ENCODE measurements at places on chromosomes 12 and 14.

DNA sequence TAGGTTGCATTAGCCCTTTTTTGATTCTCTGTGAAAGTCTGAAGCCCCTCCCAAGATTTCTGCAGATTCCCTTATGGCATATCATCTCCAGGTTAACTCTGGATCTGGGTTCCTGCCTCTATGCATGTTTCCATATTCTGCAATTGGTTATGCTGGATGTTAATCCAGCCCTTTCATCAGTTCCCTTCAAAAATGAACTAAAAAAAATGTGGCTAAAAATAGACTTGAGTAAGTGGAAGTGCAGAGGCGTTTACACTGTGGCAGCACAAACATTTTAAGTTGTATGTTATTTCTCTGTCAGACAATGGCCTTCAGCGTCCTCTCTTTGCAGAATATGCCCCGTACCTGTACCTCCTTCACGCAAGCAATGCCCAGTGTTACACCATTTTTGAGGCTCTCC, 11.4 kb downstream of the MGST1 start:
- no peaks in the 10 kb centered on the region for H3K36me3 ChIP-seq
- no peaks in the 10 kb centered on the region for H3K27me3 ChIP-seq
- no peak overlapping the region for H3K4me3 ChIP-seq
- H3K27ac ChIP-seq, result no peak overlapping the region

DNA sequence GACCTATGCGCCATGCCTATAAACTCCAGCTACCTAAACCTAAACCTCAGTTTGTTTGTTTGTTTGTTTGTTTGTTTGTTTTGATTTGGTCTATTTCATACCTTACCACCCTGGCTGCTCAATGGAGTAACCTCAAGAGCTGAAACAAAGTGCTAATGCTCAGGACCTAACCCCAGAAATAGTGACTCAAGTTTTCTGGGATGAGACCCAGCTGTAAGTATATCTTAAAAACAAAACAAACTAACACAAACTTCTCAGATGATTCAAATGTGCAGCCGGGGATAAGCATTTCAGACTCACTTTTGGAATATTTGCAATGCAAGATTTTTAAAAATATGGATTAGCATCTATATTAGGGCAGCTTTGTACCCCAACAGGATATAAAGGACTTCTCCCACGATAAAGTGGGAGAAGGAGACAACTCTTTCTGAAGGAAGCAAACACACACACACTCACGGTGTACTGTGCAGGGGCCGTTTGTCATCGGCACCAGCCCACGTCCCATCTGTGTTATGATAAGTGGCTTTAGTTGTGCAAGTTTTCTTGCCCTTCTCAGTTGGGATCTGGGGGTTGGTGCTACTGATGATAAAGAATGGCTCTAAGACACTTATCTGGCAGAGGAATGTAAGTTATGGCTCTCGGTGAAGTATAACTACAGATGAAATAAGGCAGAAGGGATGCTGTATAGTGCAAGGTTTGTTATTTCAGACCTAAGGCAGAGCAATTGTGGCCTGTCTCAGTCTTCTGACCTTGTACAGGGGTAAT, 516.7 kb upstream of the TMEM132C start:
- no peaks in the 10 kb centered on the region for H3K36me3 ChIP-seq
- no peak for DNase-seq
- no peaks in the 10 kb centered on the region for H3K4me1 ChIP-seq
- H3K4me3 ChIP-seq, result no peak overlapping the region

DNA sequence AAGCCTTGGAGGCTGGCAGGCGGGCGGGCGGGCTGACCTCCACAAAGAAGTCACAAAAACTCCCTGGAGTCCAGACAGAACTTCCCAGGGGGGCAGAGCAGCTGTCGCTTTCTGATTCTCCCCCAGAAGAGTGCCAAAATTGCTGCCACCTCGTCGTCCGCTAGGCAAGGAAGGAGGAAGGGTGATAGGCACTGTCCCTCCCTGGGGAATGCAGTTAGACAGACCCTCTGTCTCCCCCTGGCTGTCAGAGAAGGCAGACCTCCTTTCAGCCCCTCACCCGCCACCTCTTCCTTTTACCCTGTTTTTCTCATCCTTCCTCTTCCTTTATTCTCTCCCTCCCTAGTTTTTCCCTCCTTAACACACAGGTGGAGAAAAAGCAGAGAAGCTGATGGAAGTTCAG, 18.7 kb downstream of the GRIN2B start:
- H3K4me3 ChIP-seq, result no peak overlapping the region
- no peaks in the 10 kb centered on the region for H3K27me3 ChIP-seq
- no peaks in the 10 kb centered on the region for H3K36me3 ChIP-seq
- no peak for DNase-seq
- no peak overlapping the region for H3K27ac ChIP-seq

GRCh38 chr14:103488071-103488470, 34.6 kb downstream of the CKB start:
- H3K27ac ChIP-seq, result no peak overlapping the region
- peaks cover 1% of the 10 kb centered on the region for H3K4me1 ChIP-seq
- DNase-seq, result no peak

DNA sequence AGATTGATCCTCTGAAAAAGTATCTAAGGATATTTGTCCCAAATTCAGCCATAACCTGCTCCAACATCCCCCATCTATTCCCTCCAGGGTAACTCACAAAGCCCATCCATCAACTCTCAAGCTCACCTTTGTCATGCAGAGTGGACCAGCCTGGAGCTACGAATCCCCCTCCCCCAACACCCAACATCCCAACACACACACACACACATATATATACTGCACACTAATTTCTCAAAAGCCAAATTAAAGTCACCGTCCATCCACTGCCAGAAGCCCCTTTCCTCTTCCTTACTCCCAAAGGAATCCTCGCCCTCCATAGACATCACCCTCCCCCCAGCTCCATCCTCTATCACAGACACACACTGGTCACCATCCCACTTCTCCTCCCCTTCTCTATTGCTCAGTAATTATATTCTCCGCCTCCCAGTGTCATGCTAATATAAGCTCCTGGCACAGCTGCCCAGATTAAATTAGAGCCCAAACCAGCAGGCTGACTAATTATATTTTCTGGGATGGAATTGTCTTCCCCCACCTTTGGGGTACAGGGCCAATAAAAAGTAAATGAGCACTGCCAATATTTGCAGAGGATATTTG, 13.5 kb upstream of the TESPA1 start:
- H3K4me1 ChIP-seq, result no peaks in the 10 kb centered on the region
- no peak for DNase-seq
- no peaks in the 10 kb centered on the region for H3K27me3 ChIP-seq
- no peaks in the 10 kb centered on the region for H3K36me3 ChIP-seq
- no peak overlapping the region for H3K27ac ChIP-seq

DNA sequence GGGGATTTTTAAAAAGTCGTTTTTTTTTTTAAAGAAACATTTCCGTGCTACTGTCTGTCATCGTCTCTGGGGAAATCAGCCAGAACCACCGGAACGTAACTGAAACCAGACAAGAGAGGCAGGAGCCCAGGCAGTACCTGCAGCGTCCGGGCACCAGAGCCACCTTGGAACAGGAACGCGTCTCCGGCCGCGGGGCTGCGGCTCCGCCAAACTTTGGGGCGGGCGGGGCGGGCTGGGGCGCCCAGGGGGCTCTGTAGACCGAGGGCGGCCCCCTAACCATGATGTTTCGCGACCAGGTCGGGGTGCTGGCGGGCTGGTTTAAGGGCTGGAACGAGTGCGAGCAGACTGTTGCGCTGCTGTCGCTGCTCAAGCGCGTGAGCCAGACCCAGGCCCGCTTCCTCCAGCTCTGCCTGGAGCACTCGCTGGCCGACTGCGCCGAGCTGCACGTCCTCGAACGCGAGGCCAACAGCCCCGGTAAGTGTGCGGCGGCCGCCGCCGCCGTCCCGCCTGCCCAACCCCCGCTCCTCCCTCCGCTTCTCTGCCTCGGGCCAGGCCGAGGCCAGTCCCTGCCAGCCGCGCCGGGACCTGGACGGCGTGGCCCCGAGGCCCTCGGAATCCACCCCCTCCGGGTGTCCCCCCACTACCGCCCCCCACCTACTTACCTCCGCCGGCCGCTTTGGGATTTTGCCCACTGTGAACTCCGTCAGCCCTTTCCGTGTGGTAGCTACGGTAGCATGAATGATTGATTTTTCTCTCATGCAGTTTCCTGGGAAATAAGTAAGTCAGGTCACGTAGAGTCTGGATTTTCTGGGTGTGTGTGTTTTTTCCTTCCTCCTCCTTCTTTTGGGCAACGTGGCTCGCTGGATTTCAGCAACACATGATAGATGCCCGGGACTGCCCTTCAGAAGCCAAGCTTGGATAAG, 972 bp downstream of the SAMD4A start:
- no peaks in the 10 kb centered on the region for H3K27me3 ChIP-seq
- H3K4me1 ChIP-seq, result peaks cover 2% of the 10 kb centered on the region
- H3K36me3 ChIP-seq, result no peaks in the 10 kb centered on the region
- DNase-seq, result peak; percentile 71
- peak overlapping the region; percentile 100 for H3K27ac ChIP-seq
- peak overlapping the region; percentile 61 for H3K4me3 ChIP-seq

GRCh38 chr12:57151741-57152630, 4.6 kb upstream of the LRP1-AS start:
- peak; percentile 80 for DNase-seq
- H3K4me3 ChIP-seq, result no peak overlapping the region
- peak overlapping the region; percentile 91 for H3K27ac ChIP-seq

DNA sequence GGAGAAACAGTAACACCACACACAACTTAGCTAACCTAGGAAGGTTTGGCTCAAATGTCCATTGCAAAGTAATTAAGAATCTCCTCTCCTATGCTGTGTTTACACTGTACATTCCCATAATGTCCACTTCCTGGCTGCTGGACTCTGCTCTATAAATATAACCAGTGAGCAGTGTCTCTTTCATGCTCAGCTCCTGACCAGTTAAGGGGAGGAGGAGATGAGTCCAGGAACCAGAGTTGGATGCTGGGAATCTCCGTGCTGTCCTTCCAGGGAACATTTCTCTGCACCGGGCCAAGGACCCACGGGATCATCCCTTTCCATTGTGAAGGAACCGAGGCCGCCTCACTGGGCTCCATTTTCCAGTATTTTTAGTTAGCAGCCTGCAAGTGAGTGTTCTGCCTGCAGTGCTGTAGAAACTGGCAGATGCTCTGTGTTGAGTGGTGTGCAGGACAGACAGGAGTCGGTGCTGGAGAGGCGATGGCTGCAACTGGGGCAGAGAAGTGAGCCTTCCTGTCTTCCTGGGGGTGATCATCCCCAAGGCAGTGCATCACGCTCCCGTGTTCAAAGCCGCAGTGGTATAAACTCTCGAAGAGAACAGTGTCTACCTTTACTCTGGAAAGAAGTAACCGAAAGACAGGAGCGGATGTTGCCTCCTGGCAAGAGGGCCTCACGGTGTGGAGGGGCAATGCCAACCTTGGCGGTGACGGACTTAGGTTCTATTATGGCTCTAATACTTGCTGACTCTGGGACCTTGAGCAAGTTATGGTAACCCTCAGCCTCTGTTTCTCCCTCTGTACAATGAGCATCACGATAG, 195.5 kb downstream of the CACNA1C start:
- no peak overlapping the region for H3K4me3 ChIP-seq
- no peaks in the 10 kb centered on the region for H3K27me3 ChIP-seq
- DNase-seq, result no peak
- no peak overlapping the region for H3K27ac ChIP-seq
- H3K36me3 ChIP-seq, result no peaks in the 10 kb centered on the region
- no peaks in the 10 kb centered on the region for H3K4me1 ChIP-seq

- H3K4me3 ChIP-seq, result no peak overlapping the region
- H3K4me1 ChIP-seq, result no peaks in the 10 kb centered on the region
- no peak for DNase-seq
- no peaks in the 10 kb centered on the region for H3K36me3 ChIP-seq
- no peak overlapping the region for H3K27ac ChIP-seq
- H3K27me3 ChIP-seq, result no peaks in the 10 kb centered on the region
Observed at GRCh38 chr12:105468464-105468863, 138.0 kb downstream of the C12orf75 start.

- no peak overlapping the region for H3K4me3 ChIP-seq
- no peaks in the 10 kb centered on the region for H3K36me3 ChIP-seq
- no peak overlapping the region for H3K27ac ChIP-seq
- DNase-seq, result no peak
Observed at GRCh38 chr14:73489481-73490175, 1.1 kb upstream of the RIOX1 start.

DNA sequence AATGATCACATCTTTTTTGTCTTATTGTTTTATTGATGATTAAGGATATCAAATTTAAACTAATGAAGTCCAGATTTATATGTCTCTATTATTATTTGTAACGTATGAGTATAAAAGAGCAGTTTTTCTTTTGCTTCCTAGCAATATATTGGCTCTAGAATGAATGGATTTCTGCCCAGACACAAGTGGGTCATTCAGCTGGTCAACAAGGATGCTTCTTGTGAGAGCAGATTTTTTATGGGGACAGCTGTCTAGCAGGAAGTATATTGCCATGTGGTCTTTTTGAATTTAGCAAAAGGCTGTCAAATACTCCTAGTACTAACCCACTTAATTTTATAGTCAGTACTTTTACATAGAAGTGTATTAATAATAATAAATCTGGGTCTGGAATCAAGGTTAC, 1071.1 kb upstream of the FLRT2 start:
- H3K4me3 ChIP-seq, result no peak overlapping the region
- H3K27ac ChIP-seq, result no peak overlapping the region
- no peaks in the 10 kb centered on the region for H3K4me1 ChIP-seq
- H3K27me3 ChIP-seq, result no peaks in the 10 kb centered on the region
- H3K36me3 ChIP-seq, result no peaks in the 10 kb centered on the region
- no peak for DNase-seq

GRCh38 chr14:58914279-58914855, 274.1 kb upstream of the DAAM1 start:
- no peaks in the 10 kb centered on the region for H3K27me3 ChIP-seq
- peaks cover under 1% of the 10 kb centered on the region for H3K4me1 ChIP-seq
- no peak overlapping the region for H3K4me3 ChIP-seq
- no peak for DNase-seq
- no peak overlapping the region for H3K27ac ChIP-seq

DNA sequence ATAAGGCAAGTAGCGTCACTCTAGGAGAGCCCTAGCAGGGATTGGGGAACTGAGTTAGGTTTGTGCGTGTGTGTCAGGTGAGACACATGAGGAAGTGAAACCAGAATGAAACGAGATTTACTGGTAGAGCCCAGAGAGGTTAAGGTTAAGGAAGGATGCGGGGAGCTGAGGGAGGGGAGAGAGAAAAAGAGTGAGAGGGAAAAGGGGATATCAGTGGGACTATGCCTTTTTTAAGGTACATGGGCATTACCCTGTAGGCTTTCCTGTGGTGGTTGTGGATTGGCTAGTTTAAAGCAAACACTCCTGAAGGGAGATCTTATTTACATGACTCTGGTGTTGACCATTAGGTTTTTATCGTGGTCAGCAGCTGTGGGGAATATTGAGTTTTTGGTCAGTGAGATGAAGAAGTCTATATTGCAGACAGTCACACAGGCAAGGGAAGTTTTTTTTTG, 13.9 kb downstream of the ZDHHC17 start:
- DNase-seq, result no peak
- H3K4me3 ChIP-seq, result no peak overlapping the region
- no peaks in the 10 kb centered on the region for H3K36me3 ChIP-seq
- no peaks in the 10 kb centered on the region for H3K27me3 ChIP-seq
- peaks cover 3% of the 10 kb centered on the region for H3K4me1 ChIP-seq
- H3K27ac ChIP-seq, result no peak overlapping the region

DNA sequence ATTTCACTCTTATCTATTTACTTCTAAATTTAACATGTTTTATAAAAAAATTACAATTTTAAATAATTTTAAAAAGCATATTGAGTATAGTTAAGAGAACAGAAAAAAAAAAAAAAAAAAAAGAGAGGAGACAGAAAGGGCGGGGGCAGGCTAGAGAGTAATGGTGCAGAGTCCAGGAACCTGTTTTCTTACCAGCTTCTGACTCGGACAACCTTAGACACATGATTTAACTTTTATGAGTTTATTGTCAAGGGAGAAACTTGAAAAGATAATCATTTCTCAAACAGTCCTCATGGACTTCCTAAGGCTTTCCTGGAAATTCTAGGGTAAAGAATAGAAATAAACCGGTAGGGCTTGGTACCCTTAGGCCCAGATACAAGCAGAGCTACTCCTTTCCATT, 84.3 kb downstream of the RPS6KA5 start:
- no peaks in the 10 kb centered on the region for H3K4me1 ChIP-seq
- no peak for DNase-seq
- no peak overlapping the region for H3K4me3 ChIP-seq
- H3K27ac ChIP-seq, result no peak overlapping the region
- no peaks in the 10 kb centered on the region for H3K27me3 ChIP-seq
